Body of pancreas (tissue), 4 donors: ENCODE measurements at places on chromosomes 6 and 20.

- H3K27me3 ChIP-seq: no peaks in the 10 kb centered on the region
- H3K4me1 ChIP-seq: no peaks in the 10 kb centered on the region
These were observed 73.2 kb downstream of the BCKDHB start for GRCh38 chr6:80179695-80180094.

GRCh38 chr20:62824476-62825332 is 7.9 kb downstream of the COL9A3 start:
- H3K27me3 ChIP-seq: no peaks in the 10 kb centered on the region
- H3K36me3 ChIP-seq: no peaks in the 10 kb centered on the region
- H3K4me1 ChIP-seq: peaks cover 32% of the 10 kb centered on the region
- H3K27ac ChIP-seq: peak overlapping the region; percentile 44

- H3K4me1 ChIP-seq: no peaks in the 10 kb centered on the region
- H3K36me3 ChIP-seq: no peaks in the 10 kb centered on the region
- H3K27ac ChIP-seq: no peak overlapping the region
These were observed 40.7 kb downstream of the BFSP1 start for GRCh38 chr20:17490501-17490900.

- no peaks in the 10 kb centered on the region for H3K27me3 ChIP-seq
- H3K4me1 ChIP-seq: no peaks in the 10 kb centered on the region
- H3K27ac ChIP-seq: no peak overlapping the region
These were observed 357.3 kb downstream of the FOXA2 start for GRCh38 chr20:22226849-22227700.

- DNase-seq: no peak
- no peak overlapping the region for H3K27ac ChIP-seq
- no peaks in the 10 kb centered on the region for H3K27me3 ChIP-seq
- no peaks in the 10 kb centered on the region for H3K36me3 ChIP-seq
- no peak overlapping the region for H3K4me3 ChIP-seq
These were observed 150.0 kb upstream of the CST7 start for GRCh38 chr20:24798930-24799705.

- H3K4me1 ChIP-seq: no peaks in the 10 kb centered on the region
- no peak overlapping the region for H3K4me3 ChIP-seq
- no peak overlapping the region for H3K27ac ChIP-seq
- DNase-seq: no peak
These were observed 16.0 kb downstream of the TAF11 start for GRCh38 chr6:34871853-34872252.

DNA sequence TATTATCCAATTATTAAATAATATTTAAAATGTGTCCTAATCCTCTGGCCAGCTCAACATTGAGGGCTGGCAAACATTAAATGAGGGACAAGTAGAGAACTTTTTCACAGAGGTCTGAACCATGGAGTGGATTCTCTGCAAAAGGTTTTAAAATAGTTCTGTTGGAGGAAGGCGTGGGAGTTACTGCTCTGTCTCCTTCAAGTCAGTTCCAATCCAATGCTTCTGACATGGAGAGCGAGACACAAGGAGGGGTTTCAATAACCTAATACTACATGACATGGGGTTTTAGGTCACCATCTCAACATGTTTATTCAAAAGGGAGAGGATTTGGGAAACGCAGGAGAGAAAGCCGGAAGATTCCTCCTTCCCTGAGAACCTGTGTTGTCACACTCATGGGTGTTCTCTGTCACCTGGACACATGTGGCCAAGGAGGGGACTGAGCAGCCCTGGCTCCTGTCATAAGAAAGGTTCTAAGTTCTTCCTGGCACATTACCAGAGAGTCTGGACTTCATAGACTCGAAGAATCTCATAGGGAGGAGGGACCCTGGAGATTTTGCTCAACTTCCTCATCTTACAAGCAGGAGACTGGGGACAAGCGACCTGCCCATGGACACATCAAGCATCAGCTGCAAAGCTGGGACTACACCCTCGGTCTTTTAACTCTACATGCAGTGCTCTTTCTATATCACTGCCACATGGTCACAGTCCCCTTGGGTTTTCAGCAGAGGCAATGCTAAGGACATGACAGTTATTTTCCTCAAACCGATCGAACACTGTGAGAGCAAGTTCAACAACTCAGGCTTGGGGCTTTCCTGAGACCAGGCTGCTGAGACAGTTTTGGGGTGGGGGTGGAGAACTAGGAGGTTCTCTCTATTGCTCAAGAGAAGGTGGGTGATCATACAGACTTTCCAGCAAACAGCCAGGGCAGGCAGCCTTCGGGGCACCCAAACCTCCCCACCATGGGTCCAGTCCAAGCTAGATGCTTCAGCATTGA is 38.6 kb downstream of the PRDM1 start:
- H3K27ac ChIP-seq: no peak overlapping the region
- H3K36me3 ChIP-seq: no peaks in the 10 kb centered on the region
- no peaks in the 10 kb centered on the region for H3K27me3 ChIP-seq
- no peak overlapping the region for H3K4me3 ChIP-seq
- no peak for DNase-seq
- no peaks in the 10 kb centered on the region for H3K4me1 ChIP-seq

DNA sequence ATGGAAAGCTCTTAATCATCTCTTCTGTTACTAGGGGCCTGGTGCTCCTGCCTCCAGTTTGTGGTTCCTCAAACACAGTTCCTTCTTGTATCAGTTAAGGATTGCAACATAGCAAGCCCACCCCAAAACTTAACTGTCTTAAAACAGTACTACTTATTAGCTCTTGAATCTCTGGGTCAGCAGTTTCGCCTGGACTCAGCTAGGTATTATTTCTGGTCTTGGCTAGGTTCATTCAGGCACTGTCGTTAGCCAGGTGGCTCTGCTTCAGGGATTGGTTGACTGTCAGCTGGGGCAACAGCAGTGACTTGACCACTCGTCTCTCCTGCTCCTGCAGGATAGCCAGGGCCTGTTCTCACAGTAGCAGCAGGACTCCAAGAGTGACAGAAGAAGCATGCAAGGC is 30.0 kb upstream of the RALY start:
- no peaks in the 10 kb centered on the region for H3K36me3 ChIP-seq
- H3K4me1 ChIP-seq: no peaks in the 10 kb centered on the region
- H3K27ac ChIP-seq: no peak overlapping the region
- no peaks in the 10 kb centered on the region for H3K27me3 ChIP-seq

GRCh38 chr20:62734326-62734725 is 25.7 kb downstream of the NTSR1 start:
- H3K36me3 ChIP-seq: no peaks in the 10 kb centered on the region
- DNase-seq: no peak
- H3K27me3 ChIP-seq: no peaks in the 10 kb centered on the region
- no peak overlapping the region for H3K4me3 ChIP-seq

- no peaks in the 10 kb centered on the region for H3K4me1 ChIP-seq
- no peaks in the 10 kb centered on the region for H3K36me3 ChIP-seq
- no peak for DNase-seq
- no peak overlapping the region for H3K4me3 ChIP-seq
These were observed 360.0 kb downstream of the QKI start for GRCh38 chr6:163774485-163774884.

DNA sequence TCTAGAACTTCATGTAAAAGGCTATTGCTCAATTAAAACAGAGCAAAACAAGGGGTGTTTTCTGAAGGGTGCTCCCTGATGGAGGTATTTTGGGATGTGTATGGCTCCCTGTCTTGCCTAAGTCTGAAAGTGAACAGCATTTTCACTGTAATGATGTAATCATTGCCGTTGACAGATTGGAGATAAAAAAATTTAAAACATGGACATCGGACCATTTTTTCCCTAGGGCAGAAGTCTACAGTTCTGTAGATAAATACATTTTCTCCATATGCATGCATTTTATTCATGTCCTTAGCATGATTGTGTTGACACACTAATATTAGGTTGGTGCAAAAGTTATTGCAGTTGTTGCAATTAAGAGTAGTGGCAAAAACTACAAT is 85.1 kb upstream of the ATXN1 start:
- H3K27me3 ChIP-seq: no peaks in the 10 kb centered on the region
- DNase-seq: no peak

DNA sequence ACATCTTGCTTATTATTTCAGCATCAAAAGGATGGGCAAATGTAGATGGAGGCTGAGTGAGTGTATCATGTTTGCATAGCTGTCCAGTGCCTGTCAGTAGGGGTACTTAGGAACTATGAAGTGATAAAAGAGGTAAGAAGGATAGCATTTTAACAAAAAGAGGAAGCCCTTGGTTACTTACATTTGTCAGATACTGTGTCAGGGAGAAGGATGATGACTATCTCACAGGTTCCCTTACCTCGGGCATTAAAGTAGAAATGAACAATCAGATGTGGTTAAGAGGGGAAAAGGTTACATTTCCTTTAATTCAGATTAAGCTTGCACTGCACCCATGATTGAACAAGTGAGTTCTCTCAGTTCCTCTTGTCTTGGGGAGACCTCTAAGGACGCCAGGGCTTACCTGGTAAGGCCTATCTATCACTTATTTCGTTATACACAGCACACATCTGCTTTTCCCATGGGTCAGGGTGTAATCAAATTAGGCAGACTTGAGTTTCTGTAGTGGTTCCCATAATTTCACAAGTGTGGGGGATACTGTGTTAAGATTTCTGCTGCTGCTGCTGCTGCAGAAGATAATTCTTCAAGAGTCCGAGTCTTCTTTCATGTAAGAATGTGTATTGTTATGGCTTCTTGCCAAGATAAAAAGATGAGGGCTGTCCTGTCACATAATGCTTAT is 4.5 kb downstream of the FOXO3 start:
- no peak for DNase-seq
- H3K4me3 ChIP-seq: no peak overlapping the region
- no peaks in the 10 kb centered on the region for H3K27me3 ChIP-seq
- peak overlapping the region; percentile 97 for H3K27ac ChIP-seq
- peaks cover 53% of the 10 kb centered on the region for H3K4me1 ChIP-seq
- H3K36me3 ChIP-seq: peaks cover 13% of the 10 kb centered on the region

- no peaks in the 10 kb centered on the region for H3K36me3 ChIP-seq
- H3K4me1 ChIP-seq: peaks cover 22% of the 10 kb centered on the region
- no peak overlapping the region for H3K27ac ChIP-seq
- H3K27me3 ChIP-seq: no peaks in the 10 kb centered on the region
- no peak for DNase-seq
These were observed 89.8 kb downstream of the CD164 start for GRCh38 chr6:109292420-109292819.

DNA sequence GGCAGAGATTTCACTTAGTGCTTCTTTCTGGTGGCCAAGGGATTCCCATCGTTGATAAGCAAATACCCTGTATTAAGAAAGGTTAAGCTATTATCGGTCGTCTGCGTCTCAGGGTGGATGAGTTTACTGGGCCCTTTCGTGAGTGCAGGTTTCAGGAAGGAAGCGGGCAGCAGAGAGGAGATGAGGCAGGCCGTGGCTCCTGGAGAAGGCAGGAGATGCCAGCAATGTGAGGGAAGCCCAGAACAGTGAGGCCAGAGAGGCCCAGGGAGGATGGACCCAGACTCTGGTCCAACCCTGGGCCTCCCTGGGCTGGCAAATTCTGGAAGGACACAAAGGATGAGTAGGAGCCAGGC is 11.2 kb downstream of the TFEB start:
- no peaks in the 10 kb centered on the region for H3K27me3 ChIP-seq
- H3K27ac ChIP-seq: no peak overlapping the region
- H3K4me1 ChIP-seq: peaks cover 32% of the 10 kb centered on the region
- H3K36me3 ChIP-seq: no peaks in the 10 kb centered on the region
- H3K4me3 ChIP-seq: no peak overlapping the region

GRCh38 chr20:25279403-25279802 is 31.5 kb downstream of the PYGB start:
- peaks cover 8% of the 10 kb centered on the region for H3K4me1 ChIP-seq
- no peaks in the 10 kb centered on the region for H3K27me3 ChIP-seq
- H3K4me3 ChIP-seq: no peak overlapping the region
- H3K36me3 ChIP-seq: peaks cover 20% of the 10 kb centered on the region
- H3K27ac ChIP-seq: peak overlapping the region; percentile 56
- peak; percentile 1 for DNase-seq

DNA sequence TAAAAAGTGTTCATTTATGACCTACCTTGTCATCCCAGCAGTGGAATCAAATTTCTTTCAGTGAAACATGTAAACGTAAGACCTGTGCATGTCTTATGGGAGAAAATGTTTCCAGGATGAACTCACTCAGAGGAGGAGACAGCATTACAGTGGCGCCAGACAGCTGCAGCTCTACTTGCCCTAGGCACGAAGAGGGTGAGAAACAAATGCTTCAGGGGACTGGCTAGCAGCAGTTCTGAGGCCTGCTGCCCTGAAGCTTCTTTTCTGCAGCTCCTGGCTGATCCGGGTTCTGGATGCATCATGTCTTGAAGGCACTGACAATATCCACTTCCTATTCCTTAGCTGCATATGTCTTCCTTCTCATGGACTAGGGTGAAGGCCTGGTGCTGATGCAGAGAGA is 120.2 kb downstream of the QRSL1 start:
- H3K27ac ChIP-seq: no peak overlapping the region
- H3K4me3 ChIP-seq: no peak overlapping the region
- no peaks in the 10 kb centered on the region for H3K36me3 ChIP-seq
- no peaks in the 10 kb centered on the region for H3K27me3 ChIP-seq

- H3K36me3 ChIP-seq: peaks cover 9% of the 10 kb centered on the region
- H3K27ac ChIP-seq: no peak overlapping the region
- DNase-seq: no peak
These were observed 72.5 kb downstream of the ITCH start for GRCh38 chr20:34435589-34435988.

GRCh38 chr6:11277275-11278206 is 45.1 kb upstream of the NEDD9 start:
- H3K36me3 ChIP-seq: no peaks in the 10 kb centered on the region
- H3K27me3 ChIP-seq: no peaks in the 10 kb centered on the region
- no peak overlapping the region for H3K27ac ChIP-seq
- H3K4me1 ChIP-seq: peaks cover 35% of the 10 kb centered on the region
- no peak overlapping the region for H3K4me3 ChIP-seq
- no peak for DNase-seq

DNA sequence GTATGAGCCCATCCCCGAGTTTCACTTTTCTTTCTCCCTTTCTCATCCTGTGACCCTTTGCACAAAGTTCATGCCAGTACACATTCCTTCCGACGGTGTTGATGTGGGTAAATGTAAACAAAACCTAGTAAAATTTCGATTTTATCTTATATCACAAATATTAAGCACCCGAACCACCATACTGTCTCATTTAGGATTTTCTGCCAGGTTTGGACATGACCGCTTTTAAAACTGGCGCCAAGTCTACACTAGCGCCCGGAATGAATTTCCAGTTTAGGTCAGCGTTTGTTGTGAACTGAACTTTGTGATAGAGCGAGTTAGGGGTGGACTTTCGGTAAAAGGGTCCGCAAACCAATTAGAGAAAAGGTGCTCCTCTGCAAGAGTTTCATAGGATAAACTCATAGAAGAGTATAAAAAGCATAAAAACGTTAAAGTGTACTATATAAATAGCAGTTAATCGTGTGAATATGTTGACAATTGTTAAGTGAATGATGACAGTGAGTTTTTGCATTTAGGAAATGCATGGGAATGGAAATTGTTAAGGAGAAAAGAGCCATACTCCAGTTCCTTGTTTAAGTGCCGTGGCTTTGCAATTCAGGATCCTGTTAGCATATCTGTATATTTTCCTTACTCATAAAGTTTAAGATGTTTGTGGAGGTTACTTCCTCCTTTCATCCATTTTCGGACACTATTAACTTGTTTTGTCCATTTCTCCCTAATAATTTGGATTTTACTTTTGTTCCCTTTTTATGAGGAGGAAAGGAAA is 937 bp downstream of the AKAP7 start:
- H3K27ac ChIP-seq: peak overlapping the region; percentile 81
- peaks cover 7% of the 10 kb centered on the region for H3K4me1 ChIP-seq
- H3K27me3 ChIP-seq: no peaks in the 10 kb centered on the region
- peak overlapping the region; percentile 50 for H3K4me3 ChIP-seq

- H3K4me1 ChIP-seq: peaks cover 17% of the 10 kb centered on the region
- no peak for DNase-seq
- H3K36me3 ChIP-seq: no peaks in the 10 kb centered on the region
These were observed 57.9 kb downstream of the SESN1 start for GRCh38 chr6:109036574-109037294.
